ENCODE measurements at places on chromosomes 6 and 20. TPM values are rescaled to one million over a fixed set of nuclear protein-coding genes. Genes with fewer than 3 reads are reported as not detected.

DNA sequence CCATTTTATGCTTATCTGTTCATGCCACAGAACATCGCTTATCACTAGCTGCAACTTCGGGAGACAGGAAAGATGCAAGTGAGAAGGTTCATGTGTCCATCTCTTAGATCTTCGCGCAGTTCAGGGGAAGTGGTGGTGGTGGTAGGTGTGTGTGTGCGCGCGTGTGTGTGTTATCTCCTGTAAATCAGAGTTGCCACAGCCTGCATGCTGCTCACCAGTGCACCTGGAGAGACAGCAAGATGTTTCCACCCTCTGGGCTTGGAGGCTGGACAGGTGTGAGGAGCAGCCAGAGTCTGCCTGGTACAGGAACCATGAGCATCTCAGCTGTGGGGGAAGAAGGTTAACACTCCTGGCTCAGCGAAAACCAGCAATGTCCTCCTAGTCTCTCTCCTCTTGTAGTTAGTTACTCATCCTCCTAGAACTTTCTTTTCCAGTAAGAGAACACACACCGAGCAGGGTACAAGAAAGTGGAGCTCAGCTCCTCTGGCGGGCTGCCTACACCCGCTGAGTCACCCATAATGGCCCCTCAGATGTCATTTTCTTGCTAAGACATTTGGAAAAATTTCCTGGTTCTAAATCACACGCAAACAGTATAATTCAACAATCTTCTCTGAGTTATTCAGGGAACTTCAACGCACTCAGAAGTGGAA, 5.1 kb upstream of the TUBB1 start:
- no peaks in the 10 kb centered on the region for H3K27me3 ChIP-seq
- H3K36me3 ChIP-seq, result no peaks in the 10 kb centered on the region
- DNase-seq, result no peak
- no peaks in the 10 kb centered on the region for H3K4me1 ChIP-seq
- H3K4me3 ChIP-seq, result no peak overlapping the region

GRCh38 chr20:20820104-20820503, 107.7 kb upstream of the RALGAPA2 start:
- no peaks in the 10 kb centered on the region for H3K27me3 ChIP-seq
- peaks cover 22% of the 10 kb centered on the region for H3K4me1 ChIP-seq
- peak; percentile 68 for DNase-seq
- H3K4me3 ChIP-seq, result no peak overlapping the region
- H3K27ac ChIP-seq, result no peak overlapping the region
- no peaks in the 10 kb centered on the region for H3K36me3 ChIP-seq

GRCh38 chr6:111802015-111802414, 71.2 kb downstream of the FYN start:
- no peak overlapping the region for H3K4me3 ChIP-seq
- no peak for DNase-seq
- no peaks in the 10 kb centered on the region for H3K36me3 ChIP-seq
- peaks cover 6% of the 10 kb centered on the region for H3K4me1 ChIP-seq

DNA sequence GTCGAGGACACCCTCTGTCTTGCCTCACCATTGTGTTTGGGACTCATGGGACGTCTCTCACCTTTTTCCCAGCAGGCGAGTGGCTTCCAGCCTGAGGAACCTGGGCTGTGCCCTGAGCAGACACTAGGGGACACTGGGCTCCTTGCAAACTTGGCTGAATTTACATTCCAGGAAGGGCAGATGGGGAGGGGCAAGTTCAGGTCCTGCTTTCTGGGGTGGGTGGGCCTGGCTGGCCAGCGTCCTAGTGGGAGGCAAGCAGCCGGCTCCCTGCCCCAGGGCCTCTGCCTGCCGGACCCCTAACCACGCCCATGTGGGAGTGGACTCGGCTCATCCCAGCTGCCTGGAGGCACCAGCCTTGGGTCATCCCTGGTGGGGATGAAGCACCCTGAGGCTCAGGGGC, 48.2 kb upstream of the MLN start:
- no peak overlapping the region for H3K27ac ChIP-seq
- peak; percentile 33 for DNase-seq
- H3K4me3 ChIP-seq, result no peak overlapping the region
- no peaks in the 10 kb centered on the region for H3K36me3 ChIP-seq
- no peaks in the 10 kb centered on the region for H3K27me3 ChIP-seq

DNA sequence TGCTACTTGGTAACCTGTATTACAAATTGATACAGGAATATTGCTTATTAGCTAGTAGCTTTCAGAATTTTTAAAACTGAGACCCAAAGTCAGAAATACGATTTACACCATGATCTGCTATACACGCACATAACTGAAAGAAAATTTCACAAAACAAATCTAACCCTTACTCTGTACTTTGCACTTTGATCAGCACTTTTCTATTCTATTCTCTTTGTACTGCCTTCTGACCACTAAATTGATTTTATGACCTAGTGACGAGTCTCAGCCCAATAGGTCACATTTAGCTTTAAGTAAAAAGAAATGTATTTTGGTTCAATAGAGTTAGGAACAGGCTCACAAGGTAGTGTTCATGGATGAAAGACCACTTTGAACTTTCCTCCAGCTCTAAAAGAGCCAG, 252.5 kb downstream of the TBX18 start:
- no peaks in the 10 kb centered on the region for H3K4me1 ChIP-seq
- H3K36me3 ChIP-seq, result no peaks in the 10 kb centered on the region
- no peak overlapping the region for H3K27ac ChIP-seq
- no peak for DNase-seq
- no peak overlapping the region for H3K4me3 ChIP-seq

DNA sequence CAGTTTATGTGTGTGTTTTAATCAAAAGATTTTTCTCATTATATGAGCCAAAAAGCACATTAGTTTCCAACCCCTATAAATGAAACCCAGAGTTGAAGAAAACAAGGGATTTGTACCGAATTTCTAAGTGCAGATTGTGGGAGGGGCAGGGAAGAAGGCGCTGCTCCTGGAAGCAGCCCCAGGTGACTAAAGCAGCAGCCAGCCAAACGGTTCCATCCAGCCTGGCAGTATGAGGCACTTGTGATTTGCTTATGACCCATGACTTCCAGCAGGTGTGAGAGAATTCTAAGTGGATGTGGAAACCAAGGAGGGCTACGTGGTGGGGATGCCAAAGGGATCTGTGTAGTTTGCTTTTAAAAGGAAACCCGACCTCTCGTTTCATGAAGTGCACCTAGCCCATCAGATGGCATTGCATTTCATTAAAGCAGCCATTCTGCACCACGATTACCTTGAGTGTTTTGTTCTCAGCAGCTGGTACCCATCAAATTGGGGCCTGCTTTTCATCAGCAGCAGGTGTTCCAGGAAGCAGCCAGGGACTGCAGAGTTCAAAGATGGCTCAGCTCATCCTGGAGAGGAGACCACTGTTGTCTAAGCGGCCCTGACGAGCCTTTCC, 79.1 kb downstream of the DTD1 start:
- no peak overlapping the region for H3K27ac ChIP-seq
- DNase-seq, result no peak
- H3K4me1 ChIP-seq, result no peaks in the 10 kb centered on the region
- no peaks in the 10 kb centered on the region for H3K36me3 ChIP-seq

DNA sequence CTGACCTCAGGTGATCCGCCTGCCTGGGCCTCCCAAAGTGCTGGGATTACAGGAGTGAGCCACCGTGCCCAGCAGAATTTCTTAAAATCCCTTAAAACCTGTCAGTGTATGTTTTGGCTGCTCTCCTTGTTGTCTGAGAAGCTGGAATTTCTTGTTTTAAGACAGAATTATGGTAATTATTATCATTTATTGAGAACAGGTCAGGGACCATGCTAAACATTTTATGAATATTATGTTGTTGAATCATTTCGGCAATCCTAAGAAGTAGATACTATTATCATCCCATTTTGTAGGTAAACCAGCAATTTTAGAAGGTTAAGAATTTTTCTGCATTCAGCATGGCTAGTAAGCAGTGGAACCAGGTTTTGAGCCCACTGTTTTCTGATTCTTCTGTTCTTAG, 86.1 kb upstream of the AKIRIN2 start:
- peaks cover 33% of the 10 kb centered on the region for H3K4me1 ChIP-seq
- no peak for DNase-seq
- no peaks in the 10 kb centered on the region for H3K27me3 ChIP-seq
- H3K4me3 ChIP-seq, result no peak overlapping the region

DNA sequence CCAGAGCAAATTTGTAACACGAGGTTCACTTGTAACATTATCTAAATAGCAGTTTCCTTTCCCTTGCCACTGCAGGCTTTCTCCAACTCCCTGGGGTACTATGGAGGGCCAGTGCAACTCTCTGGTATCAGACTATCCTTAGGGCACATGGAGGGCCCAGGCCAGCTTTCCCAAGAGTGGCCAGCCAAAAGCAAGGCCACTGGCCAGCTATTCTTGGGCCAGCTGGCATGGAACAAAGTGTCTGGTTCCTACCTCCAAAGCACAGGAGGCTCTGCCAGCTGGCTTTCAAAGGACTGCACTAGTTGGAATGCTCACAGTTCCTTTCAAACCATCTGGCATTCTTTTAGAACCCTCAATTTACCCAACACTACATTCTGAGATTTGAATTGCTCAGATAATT, 8.7 kb downstream of the RNF24 start:
- DNase-seq, result no peak
- peak overlapping the region; percentile 40 for H3K27ac ChIP-seq
- no peak overlapping the region for H3K4me3 ChIP-seq
- H3K36me3 ChIP-seq, result no peaks in the 10 kb centered on the region

The TMEM170B gene
- total RNA-seq, result 11.4 TPM

The PLTP gene
- 62.8 TPM for total RNA-seq

The SLC17A2 gene
- not detected for total RNA-seq

The WFDC10B gene
- not detected for total RNA-seq

The OXT gene
- not detected for total RNA-seq

All from A673 (cell line).